T47D (cell line): ENCODE measurements at places on chromosomes 12 and 14.

DNA sequence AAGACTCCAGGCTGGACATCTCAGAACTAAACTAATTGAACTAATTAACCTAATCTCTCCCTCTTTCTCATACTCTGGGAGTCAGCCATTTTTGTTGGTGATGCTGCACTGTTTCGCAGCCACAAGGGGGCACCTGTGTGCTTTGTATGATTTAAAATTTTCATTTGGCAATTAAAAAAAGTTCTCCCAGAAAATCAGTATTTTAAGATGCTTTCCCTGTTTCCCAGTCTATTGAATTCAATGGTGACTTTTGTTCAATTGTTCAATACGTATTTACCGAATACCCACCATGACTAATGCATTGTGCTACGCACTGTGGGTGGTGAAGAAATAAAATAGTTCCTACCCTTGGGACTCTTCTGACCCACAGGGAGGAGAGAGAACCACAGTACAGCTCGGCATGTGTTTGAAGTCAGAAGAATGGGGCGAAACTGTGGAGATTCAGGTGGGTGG lies 63.7 kb downstream of the ZNF664 start:
- DNase-seq, result peak; percentile 56

- DNase-seq, result no peak
These were observed 72.3 kb downstream of the METTL25 start for GRCh38 chr12:82430541-82431145.

GRCh38 chr14:64439141-64439540 lies 26.2 kb upstream of the AKAP5 start:
- no peak for DNase-seq

DNA sequence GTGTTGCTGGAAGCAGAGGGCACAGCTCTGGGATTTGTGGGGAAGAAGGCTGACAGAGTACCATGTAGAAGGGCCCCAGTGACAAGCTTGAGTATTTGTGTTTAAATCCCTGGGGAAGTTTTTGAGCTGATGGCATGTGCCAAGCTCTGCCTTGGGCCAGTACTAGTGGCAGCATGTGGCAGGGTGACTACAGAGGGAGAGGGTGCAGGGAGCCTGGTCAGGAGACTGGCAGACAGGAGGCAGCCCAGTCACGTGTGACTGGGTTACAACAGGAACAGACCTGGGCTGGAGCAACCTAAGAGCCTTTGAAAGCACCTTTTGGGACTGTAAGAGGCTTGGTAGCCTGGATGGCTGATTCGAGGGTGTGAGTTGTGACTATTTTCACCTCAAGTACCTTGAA lies 112.1 kb downstream of the TSPAN9 start:
- DNase-seq, result no peak

GRCh38 chr12:106248312-106248845 lies 559 bp upstream of the CKAP4 start:
- peak; percentile 54 for DNase-seq

- DNase-seq, result peak; percentile 94
These were observed at the start of the genes AREL1 and FCF1 for GRCh38 chr14:74712499-74713394. Gene AREL1 (minus strand): TSS chr14:74713080. CDS start chr14:74685615, 27,465 bp downstream. Gene FCF1 (plus strand): TSS chr14:74713144. CDS start chr14:74713198, 54 bp downstream.

DNA sequence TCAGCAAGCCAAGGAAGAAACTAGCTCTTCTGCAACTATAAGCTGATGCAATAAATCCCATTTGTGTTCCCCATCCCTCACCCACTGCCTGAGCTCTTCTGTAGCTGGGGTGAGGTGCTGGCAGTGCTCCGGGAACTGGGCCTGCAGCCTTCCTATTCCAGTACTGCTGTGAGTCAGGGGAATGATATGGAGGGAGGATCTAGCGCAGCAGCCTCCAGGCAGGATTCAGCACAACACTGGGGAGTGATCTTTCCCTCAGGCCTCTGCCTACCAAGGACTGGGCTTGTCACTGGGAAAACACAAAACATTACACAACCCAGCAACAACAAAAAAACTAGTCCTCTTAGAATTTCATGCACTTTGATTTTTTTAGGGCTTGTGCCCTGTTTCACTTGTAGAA lies 58.7 kb downstream of the ST8SIA1 start:
- DNase-seq, result no peak

- DNase-seq, result no peak
These were observed 155.0 kb downstream of the EPS8 start for GRCh38 chr12:15634010-15634683.

DNA sequence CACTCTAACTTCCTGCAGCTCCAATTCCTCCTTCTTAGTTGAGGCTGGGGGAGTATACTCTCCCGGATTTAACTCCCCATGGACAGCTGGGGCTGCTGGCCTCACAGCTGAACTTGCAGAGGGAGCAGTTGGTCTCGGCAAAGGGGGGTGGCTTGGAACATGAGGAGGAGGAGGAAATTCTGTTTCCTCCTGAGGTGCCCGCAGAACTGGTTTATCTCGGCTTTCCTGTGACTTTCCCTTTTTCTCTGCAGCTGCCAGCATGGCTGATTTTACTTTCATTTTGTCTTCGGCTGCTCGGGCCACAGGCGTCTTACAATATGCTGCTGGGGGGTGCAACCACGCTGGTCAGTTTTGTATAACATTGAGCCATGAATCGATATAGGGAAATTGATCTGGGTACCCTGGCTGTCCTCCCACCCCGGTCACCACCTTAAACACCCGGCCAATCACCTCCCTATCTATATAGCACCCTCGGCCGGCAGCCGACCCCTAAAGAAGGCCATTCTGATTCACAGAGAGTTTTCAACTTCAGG lies 1317.6 kb downstream of the TMEM121 start:
- DNase-seq, result peak; percentile 95

DNA sequence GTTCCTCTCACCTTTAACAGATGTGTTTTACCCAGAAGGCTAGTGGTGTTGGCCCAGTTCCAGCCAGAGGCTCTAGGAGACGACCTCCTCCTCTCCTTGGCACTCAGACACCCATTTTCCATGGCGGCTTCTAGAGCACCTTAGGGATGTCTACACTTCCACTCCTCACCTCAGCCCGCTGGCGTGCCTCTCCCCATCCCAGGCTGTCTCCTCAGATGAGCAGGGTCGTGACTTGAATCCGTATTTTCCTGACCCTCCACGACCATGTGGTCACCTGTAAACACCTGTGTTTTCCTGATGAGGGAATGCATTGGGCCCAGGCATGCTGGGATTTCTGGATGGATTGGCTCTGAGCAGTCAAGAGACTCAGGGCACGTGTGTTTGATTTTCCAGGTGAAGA lies 21.8 kb upstream of the RIN3 start:
- no peak for DNase-seq

DNA sequence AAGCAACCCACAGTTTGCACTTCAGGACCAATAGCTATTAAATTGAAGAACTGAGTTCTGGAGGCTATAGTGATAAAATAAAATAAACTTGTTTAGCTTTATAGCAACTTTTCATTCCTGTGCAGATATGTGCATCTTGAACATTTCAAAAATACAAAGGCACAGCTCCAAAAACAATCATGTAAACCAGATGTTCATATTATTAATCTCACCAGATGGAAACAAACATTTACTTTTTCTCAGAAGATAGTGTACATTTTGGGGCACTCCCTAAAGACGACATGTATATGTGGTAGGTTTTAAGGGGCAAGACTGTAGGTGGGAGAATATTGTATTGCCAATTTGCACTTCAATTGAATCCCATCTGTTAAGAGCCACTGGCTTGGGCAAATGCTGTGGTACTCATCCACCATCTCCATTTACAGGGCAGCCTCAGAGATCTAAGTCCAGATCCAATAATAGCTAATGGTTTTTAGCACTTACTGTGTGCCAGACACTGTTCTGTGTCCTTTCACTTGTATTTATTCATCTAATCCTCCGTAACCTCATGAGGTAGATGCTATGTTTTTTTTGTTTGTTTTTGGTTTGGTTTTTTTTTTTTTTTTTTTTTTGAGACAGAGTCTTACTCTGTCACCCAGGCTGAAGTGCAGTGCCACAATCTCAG lies 49.1 kb downstream of the PTGER2 start:
- DNase-seq, result no peak

- no peak for DNase-seq
These were observed 104.0 kb downstream of the TNFAIP2 start for GRCh38 chr14:103227094-103227768.

DNA sequence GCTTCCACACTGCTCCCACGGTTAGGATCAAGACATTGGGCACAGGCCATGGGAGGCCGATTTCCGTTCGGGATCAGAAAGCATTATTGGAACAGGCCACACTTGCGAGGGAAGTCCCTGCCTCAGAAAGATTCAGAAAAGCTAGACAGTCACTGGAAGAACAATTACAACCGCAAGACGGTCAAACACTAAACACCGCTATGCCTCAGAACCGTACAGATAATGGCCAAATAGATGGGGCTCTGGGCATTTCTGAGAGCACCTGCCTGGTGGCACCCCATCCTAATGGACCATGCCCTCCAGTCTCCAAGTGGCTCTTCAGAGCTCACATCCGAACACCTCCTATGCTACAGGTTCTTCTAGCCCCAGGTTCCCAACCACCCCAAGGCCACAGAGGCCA lies 42.0 kb downstream of the SSH1 start:
- no peak for DNase-seq

DNA sequence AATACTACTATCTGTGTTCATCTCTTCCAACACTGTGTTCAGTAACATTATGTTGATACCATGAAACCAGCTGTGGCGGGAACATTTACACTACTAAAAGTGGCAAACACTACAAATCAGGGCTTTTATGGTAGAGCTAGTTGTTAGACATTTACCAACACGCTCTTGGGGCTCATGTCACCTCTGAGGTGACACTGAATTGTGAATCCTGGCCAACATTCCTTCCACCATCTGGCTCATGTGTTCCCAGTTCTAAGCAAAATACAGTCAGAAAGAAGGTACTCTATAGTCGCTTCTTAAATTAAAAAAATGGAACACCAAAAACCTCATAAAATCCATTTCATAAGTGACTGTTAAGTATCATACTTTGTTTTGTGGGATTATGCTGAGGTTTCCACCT lies 436.6 kb downstream of the FUT8 start:
- DNase-seq, result no peak

- peak; percentile 48 for DNase-seq
These were observed 38.5 kb downstream of the C12orf75 start for GRCh38 chr12:105369014-105369413.

GRCh38 chr14:97218274-97218673 lies 421.1 kb downstream of the VRK1 start:
- no peak for DNase-seq

GRCh38 chr14:103273145-103273744 lies 60.8 kb upstream of the EIF5 start:
- DNase-seq, result no peak

DNA sequence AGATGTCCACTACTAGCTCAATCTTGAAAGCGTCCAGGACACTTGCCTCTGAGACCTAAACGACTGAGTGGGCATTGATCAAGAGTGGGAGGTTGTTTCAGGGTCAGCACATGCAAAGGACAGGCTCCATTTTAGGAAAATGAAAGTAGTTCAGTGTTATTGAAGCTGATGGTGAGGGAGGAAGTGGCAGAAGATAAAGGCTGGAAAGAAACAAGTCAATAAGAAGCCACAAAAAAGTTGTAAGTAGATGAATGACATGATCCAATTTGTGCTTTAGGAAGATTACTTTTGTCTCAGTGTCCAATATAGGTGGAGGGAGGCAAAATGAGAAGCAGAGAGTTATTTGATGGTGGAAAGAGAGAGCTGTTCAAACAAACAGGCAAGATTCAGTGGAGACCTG lies 22.0 kb downstream of the GPR65 start:
- no peak for DNase-seq

DNA sequence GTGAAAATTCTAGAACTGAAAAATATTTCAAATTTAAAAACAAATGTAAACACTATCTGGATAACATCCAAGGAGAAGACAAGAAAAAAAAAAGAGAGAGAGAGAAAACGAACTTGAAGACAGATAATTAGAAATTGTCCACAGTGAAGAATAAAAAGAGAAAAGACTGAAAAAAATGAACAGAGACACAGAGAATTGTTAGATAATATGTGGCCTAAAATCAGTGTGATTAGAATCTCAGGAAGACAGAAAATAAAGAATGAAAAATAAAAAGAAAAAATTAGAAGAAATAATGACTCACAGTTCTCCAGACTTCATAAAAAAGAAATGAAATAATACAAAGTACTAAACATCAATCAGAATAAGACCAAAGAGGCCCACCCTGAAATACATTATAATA lies 1209.3 kb downstream of the FSCB start:
- no peak for DNase-seq

GRCh38 chr14:25516838-25517237 lies 466.9 kb upstream of the STXBP6 start:
- DNase-seq, result no peak

DNA sequence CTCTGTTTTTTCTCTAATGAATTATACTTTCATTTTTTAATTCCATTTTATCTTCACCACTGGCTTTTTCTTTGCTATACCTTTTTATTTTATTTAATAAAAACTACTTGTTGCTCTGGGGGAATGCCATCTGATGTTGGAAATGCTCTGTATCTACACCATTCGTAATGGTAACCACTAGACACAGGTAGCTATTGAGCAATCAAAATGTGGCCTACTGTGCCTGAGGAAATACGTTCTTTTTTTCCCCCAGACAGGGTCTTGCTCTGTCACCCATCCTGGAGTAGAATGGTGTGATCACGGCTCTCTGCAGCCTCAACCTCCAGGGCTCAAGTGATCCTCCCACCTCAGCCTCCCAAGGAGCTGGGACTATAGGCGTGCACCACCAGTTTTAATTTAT lies 140.2 kb downstream of the FUT8 start:
- no peak for DNase-seq

GRCh38 chr12:20282401-20282800 lies 85.9 kb upstream of the PDE3A start:
- no peak for DNase-seq
